Temporal lobe (tissue), 4 donors: ENCODE measurements at places on chromosomes 1 and 21. TPM values are rescaled to one million over a fixed set of nuclear protein-coding genes. Genes with fewer than 3 reads are reported as not detected.

The DDI2 gene
- 16.0 TPM for total RNA-seq

The UBE2U gene
- total RNA-seq = not detected

The KCNA3 gene
- total RNA-seq = 20.2 TPM

The LSM10 gene
- total RNA-seq = 7.4 TPM

The RPE65 gene
- total RNA-seq = under 0.01 TPM

The MR1 gene
- total RNA-seq = 0.49 TPM

The PLA2G2D gene
- total RNA-seq = not detected

The SAMD11 gene
- total RNA-seq = 1.2 TPM

The CELA3A gene
- total RNA-seq = not detected

The SPATA45 gene
- 0.49 TPM for total RNA-seq

The MMP23B gene
- total RNA-seq = 0.74 TPM

The CACNA1S gene
- total RNA-seq = under 0.01 TPM

The SHE gene
- 1.2 TPM for total RNA-seq

The CD58 gene
- total RNA-seq = 4.7 TPM

The OR2T29 gene
- total RNA-seq = not detected
